ENCODE measurements at places on chromosomes 7 and 10. TPM values are rescaled to one million over a fixed set of nuclear protein-coding genes. Genes with fewer than 3 reads are reported as not detected.

Gene ELFN1
- total RNA-seq, result 0.11 TPM

DNA sequence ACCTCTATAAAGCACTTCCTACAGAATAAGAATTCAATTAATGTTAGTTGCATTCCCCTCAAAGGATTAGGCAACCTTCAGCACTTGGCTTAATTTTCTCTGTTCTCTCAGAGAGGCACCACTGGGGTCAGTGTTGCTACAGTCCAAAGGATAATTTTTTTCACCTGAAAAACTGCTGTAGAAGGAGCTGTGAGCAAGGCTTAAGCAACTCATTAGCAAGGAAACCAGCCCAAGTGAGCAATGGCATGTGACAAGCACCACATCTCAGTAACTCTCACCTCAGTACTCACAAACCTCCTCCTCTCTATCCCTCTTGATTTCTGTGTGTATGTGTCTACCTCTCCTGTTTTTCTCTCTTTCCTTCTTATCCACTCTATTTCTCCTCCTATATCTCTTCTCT lies 55.9 kb downstream of the DGKI start:
- DNase-seq, result peak; percentile 62

GRCh38 chr10:3709456-3710060 lies 75.5 kb downstream of the KLF6 start:
- DNase-seq, result no peak

Gene CPA1
- total RNA-seq, result not detected

Gene CARD11
- total RNA-seq, result 1.3 TPM

Gene CLCN1
- total RNA-seq, result not detected

Gene CYP2C8
- total RNA-seq, result not detected

DNA sequence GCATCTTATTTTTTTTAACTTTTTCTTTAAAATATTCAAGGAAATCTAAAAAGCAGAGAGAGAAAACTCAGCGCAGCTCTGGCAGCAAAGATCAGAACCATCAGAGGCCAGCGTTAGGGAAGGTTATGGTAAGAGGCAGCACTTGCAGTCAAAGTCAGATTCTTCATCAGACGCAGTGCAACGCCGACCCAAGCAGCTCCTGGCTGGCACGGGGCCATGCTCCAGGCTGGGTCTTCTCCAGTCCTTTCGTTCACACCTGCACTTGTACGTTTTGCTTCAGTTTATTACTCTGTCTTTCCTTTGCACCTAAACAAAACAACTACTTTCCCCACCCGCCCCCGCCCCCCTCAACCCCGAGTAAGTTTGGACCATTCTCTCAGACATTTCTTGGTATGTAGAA lies 43.1 kb upstream of the SEC61G start:
- peak; percentile 56 for DNase-seq

DNA sequence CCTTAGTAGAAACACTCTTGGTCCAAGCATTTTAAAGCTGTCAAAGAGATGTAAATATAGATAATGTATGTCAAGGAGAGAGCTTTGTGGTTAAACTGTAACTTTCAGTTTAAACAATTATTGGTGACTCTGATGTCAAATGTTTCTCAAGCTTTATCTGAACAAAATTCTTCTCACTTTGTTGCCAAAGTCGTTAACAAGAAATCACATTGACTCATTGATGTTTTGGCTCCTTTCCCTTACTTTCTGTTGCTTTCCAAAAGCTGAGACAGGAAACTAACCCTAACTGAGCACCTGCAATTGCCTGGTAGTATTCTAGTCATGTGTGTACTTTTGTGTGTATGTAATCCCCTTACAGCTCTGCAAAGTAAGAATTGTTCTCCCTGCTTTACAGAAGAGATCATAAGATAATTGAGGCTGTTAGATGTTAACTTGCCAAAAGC lies 108.5 kb downstream of the CFTR start:
- no peak for DNase-seq

GRCh38 chr7:106176414-106177299 lies 64.5 kb upstream of the SYPL1 start:
- DNase-seq, result peak; percentile 85

- no peak for DNase-seq
Observed at GRCh38 chr10:126143117-126143516, 245.2 kb downstream of the ADAM12 start.

GRCh38 chr10:106716381-106716780 lies 448.1 kb downstream of the SORCS1 start:
- no peak for DNase-seq

Gene ZNF239
- 8.7 TPM for total RNA-seq

- DNase-seq, result peak; percentile 67
Observed at GRCh38 chr7:26078437-26079336, 73.3 kb upstream of the NFE2L3 start.

DNA sequence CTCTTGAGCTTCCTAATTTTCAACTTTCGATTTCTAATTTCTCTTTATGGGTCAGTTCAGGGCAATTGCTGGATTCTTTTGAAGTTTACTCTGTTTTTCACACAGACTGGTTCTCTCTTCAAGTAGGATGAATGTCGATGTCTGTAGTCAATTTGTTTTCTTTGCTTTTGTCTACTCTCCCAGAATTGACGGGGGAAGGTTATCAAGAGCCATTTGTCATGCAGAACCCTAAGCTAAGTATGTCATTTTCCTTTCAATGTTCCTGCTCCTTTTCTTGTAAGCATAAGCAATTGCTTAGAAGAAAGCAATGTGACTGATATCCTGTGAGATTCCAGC lies 53.7 kb downstream of the SLC39A12 start:
- no peak for DNase-seq

- DNase-seq, result no peak
Observed at GRCh38 chr7:40843338-40843985, 708.7 kb downstream of the SUGCT start.

DNA sequence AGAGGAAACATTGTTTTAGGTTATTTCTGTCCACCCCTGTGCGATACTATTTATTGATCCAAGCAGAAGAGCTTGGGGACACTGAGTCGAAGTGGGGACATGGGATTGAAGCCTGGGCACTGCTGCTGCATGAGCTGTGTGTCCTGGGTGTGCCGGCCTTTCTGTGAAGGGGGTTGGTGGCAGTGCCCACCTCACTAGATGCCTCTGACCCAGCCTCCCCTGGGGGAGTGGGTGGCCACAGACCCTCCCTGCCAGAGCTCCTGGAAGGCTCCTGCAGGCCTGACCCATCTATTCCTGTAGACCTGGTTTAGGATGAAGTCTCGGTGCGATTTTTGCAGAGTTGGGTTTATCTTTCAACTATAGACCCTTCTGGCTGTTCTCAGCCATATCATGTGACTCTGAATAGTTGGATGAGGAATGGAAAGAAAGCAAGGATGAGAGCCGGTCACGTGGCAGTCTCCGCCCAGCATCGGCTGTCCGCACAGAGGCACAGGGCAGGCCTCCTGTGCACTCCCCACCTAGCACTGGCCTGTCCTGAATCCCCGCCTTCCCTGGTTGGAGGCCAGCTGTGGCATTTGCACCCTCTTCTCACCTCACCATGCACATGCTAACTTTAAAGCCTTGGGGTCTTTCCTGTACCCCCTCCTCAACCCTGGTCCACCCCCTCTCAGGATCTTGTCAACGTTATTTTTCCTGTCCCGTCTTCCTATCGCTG lies 17.6 kb upstream of the SH2D4B start:
- no peak for DNase-seq

Gene SSC4D
- 14.0 TPM for total RNA-seq

DNA sequence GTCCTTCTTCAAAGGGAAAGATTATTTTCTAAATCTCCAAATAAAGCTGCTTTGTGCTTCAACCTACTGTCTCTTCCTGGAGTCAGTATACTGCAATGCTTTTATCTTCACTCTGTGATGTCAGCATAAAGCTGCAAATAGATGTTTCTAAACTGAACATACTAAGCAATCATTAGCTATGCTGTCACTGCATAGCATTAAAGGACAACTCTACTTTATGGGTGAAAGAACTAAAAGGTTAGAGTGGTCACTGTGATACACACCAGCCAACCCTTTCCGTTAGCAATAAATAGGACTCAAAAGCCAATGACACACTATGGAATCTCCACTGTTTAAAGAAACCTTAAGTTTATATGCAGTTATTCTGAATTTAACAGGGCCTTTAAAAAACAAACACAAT lies 1.8 kb downstream of the CCDC186 start:
- no peak for DNase-seq

Gene PDZD7
- 0.24 TPM for total RNA-seq

GRCh38 chr7:77570330-77571011 lies 33.4 kb downstream of the PTPN12 start:
- DNase-seq, result no peak

DNA sequence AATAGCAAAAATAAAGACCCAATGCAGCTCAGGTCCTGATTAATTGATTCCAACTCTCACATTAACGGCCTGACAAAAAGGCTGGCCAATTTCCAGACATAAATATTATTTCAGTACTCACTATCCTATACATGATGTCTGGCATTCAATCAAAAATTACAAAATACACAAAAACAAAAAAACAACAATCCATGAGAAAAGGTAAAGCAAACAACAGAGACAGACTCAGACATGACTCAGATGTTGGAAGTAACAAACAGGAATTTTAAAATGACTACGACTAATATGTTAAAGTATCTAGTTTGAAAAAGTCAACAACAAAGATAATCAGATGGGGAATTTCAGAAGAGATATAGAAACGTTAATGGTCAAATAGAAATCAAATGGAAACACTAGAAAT lies 152.8 kb downstream of the AMPH start:
- no peak for DNase-seq

GRCh38 chr7:118615-119391 lies 73.6 kb upstream of the FAM20C start:
- no peak for DNase-seq

Gene LRMDA
- total RNA-seq, result 22.5 TPM

DNA sequence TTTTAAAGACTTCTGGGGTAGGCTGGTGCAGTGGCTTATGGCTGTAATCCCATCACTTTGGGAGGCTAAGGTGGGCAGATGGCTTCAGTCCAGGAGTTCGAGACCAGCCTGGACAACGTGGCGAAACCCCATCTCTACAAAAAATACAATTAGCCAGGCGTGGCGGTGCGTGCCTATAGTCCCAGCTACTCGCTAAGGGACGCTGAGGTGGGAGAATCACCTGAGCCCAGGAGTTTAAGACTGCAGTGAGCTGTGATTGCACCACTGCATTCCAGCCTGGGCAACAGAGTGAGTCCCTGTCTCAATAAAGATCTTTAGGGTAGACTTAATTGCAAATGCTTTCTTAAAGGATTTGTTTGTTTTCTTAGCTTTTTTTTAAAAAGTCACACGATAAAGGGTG lies 29.3 kb downstream of the PTPN12 start:
- no peak for DNase-seq

DNA sequence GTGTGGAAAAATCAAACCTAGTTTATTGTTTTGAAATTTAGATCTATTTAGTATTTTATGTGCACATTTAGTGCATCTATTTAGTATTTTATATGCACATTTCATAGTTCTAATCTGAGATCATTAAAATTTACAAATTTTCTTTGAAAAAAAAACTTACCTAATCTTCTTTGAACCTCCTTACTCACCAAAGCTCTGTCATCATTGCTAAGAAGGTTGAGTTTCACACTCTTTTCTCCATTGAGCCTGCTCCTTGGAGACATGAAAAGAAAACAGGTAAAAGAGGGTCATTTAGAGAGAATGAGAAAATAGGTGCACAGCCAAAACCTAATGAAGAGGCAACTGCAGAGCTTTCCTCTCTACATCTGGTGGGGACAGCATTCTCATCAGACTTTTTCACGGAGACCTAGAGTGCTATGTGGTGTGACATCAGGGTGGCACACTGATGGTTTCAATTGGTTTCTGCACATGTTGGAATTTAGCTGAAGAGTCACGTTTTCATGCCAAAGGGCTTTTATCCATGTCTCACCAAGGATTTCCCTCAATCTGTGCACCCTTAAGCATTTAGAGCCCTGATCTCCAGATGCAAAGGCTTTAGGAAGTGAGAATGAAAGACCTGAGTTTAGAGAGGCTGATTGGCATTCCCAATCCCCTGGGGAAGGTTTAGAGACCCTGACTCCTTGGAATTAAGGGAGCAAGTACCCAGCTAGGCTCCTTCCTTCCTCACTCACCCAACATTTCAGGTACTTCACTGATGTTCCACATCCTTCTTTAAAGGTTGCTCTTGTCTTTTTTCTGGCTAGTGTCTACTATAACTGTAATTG lies 89.2 kb upstream of the CAPZA2 start:
- DNase-seq, result no peak

Gene HYCC1
- 18.5 TPM for total RNA-seq

Gene CDNF
- 5.0 TPM for total RNA-seq

Gene RAMP3
- 145 TPM for total RNA-seq

- no peak for DNase-seq
Observed at GRCh38 chr7:47572939-47573757, 8.8 kb downstream of the TNS3 start.

- DNase-seq, result no peak
Observed at GRCh38 chr10:62305813-62306212, 37.2 kb upstream of the RTKN2 start.

- no peak for DNase-seq
Observed at GRCh38 chr7:94941844-94942632, 34.6 kb downstream of the PPP1R9A start.
